Progenitor cell of endocrine pancreas (in vitro differentiated cells): ENCODE measurements at places on chromosomes 5 and 9.

DNA sequence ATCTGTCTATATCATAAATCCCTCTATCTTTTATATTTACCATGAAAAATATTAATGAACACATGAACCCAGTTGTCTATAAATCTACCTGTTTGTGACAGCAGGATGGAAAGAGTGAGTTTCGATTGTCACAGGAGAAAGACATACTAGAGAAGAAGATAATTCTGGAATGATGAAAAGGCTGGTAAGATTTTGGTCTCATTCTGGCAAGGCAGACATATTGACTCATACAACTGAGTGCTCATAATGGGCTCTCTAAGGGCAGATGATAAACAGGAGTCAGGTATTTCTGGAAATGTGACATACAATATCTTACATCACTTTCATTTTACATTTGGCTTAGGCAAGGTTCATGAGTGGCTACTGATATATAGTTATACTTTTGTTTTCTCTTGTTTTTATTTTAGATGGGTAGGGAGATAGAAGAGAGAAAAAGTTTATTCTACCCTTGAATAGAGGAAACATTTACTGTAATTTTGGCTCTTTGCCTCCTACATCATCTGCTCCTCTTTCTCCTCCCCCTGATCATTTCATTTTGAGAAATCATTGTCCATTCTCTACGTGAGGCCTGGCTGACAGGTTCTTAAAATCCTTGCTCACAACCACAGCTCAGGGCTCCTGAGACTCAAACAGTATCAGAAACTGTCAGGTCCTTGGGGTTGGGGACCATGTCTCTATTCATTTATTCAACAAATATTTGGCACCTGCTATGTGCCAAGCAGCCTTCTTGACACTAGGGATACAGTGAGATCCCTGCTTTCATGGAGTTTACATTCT lies 14.4 kb downstream of the ELOVL7 start:
- H3K4me3 ChIP-seq, result no peak overlapping the region
- no peaks in the 10 kb centered on the region for H3K27me3 ChIP-seq
- peaks cover 5% of the 10 kb centered on the region for H3K4me1 ChIP-seq
- no peak for DNase-seq

- no peak for DNase-seq
- no peaks in the 10 kb centered on the region for H3K36me3 ChIP-seq
- H3K4me3 ChIP-seq, result no peak overlapping the region
- H3K27ac ChIP-seq, result no peak overlapping the region
- H3K27me3 ChIP-seq, result no peaks in the 10 kb centered on the region
- H3K4me1 ChIP-seq, result peaks cover 2% of the 10 kb centered on the region
Observed at GRCh38 chr5:154345255-154345952, 100.4 kb upstream of the SAP30L start.

DNA sequence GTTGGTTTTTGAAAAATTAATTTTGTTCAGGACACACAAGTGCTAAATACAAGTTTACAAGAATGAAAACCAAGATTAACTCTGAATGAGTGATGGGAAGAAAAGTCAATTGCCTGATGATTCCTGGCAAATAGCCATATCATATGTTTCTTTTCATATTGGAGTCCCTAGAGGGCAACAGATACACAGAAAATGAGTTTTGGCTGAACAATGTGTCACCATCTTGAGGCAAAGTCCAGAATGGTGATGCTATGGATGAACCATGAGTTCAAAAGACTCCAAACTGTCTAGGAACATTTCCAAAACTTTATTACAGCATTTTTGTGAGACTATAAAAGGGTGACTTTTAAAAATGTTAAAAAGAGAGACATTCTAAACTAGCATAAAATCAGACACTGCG lies 382.9 kb downstream of the TMEM161B start:
- DNase-seq, result no peak
- no peak overlapping the region for H3K4me3 ChIP-seq
- H3K27me3 ChIP-seq, result no peaks in the 10 kb centered on the region

GRCh38 chr5:180399401-180400215 lies 46.5 kb upstream of the GFPT2 start:
- no peaks in the 10 kb centered on the region for H3K4me1 ChIP-seq
- H3K36me3 ChIP-seq, result no peaks in the 10 kb centered on the region
- no peak overlapping the region for H3K4me3 ChIP-seq
- peaks cover 5% of the 10 kb centered on the region for H3K27me3 ChIP-seq
- no peak overlapping the region for H3K27ac ChIP-seq
